Right hindlimb (tissue), 1 donor: ENCODE measurements at places on chromosomes 6 and 20.

DNA sequence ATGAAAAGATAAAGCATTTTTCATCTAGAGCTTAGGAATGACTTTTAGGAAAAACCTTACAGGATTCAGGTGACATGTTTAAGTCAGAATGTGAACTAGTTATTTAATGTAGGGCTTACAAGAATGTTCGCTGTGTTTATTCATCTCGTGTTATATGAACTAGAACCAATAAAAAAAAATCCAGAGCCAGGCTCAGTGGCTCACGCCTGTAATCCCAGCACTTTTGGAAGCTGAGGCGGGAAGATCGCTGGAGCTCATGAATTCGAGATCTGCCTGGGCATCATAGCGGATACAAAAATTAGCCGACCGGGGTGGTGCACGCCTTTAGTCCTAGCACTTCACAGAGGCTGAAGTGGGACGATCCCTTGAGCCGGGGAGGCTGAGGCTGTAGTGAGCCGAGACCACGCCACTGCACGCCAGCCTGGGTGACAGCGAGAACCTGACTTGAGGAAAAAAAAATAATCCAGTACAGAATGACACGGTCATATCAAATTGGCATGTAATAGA, 46.3 kb downstream of the OR2B2 start:
- peak; percentile 41 for DNase-seq

DNA sequence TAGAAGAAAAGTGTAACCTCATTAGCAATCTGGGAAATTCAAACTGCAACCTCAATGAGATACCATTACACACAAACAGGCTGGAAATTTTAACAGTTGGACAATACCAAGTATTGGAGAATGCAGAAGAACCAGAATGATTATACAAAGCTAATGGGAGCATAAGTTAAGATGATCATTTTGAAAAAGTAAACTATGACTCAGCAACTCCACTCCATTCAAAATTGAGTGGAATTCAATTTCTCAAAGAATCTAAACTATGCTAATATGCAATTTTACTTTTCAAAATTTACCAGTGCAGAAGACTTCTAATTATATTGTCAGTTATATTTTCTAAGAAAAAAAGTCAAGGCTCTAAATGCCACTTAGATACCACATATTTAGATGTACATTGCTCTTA, 17.2 kb downstream of the GPLD1 start:
- DNase-seq = no peak

DNA sequence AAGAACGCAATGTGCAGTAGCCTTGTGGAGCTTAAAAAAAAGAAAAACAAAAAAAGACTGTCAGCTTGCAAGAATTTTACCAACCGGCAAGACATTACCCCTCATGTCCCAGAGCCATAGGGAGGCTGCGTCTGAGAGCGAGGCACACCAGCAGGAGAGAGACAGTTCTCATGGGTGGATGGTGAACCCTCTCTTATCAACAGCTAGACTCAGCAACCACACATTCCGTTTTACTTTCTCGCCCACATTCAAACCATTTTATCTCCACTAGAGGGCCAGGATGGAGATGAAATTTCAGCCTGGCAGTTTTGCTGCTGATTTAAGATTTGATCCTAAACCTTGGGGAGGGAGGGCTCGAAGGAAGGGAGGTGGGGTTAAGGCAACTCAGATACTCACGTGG, 247.0 kb downstream of the ATXN1 start:
- peak; percentile 28 for DNase-seq

- DNase-seq = no peak
These were observed 114.5 kb upstream of the SLC22A16 start for GRCh38 chr6:110590821-110591351.

- DNase-seq = no peak
These were observed 64.7 kb upstream of the LYRM2 start for GRCh38 chr6:89703292-89703691.

- peak; percentile 45 for DNase-seq
These were observed 8.8 kb downstream of the CLDN20 start for GRCh38 chr6:155272353-155273232.

GRCh38 chr6:108734271-108734922, 113.8 kb upstream of the ARMC2 start:
- no peak for DNase-seq

- no peak for DNase-seq
These were observed 39.2 kb downstream of the PLAGL2 start for GRCh38 chr20:32168184-32168910.

DNA sequence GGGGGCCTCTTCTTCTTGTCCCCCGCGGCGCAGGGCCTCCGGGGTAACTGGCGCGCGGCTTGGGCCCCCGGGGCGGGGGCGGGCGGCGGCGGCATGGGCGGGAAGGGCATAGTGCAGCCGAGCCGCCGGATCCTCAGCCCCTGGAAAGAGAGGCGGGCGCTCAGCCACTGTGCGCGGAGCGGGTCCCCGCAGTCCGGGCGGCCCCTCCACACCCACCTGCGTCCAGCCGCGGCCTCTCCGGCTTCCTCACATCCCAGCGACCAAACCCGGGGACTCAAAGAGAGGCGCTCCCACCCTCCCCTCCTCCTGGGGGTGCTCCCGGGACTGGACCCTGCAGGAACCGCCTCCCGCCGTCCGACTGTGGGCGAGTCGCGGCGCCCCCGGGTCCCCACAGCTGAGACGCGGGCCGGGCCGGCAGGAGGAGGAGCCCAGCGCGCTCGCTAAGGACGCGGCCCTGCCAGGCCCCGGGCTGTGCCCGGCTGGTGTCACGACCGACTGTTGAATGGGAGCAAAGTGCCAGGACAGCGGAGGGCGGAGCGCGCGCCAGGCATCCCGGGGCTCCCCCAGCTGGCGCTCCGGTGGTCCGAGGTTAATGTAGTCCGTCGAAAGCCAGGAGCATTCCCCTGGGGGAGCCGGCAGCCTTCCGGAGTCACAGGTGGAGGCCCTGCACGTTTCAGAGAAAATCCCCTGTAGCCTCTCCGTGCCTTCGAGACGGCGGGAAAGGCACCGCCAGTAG, at the start of gene PRR18:
PRR18 (minus strand) TSS at position 360 of the 736 bp plus-strand sequence; CDS start at position 110, 250 bp downstream.
- peak; percentile 41 for DNase-seq

- DNase-seq = no peak
These were observed 282.1 kb upstream of the PRDM1 start for GRCh38 chr6:105804000-105804399.

DNA sequence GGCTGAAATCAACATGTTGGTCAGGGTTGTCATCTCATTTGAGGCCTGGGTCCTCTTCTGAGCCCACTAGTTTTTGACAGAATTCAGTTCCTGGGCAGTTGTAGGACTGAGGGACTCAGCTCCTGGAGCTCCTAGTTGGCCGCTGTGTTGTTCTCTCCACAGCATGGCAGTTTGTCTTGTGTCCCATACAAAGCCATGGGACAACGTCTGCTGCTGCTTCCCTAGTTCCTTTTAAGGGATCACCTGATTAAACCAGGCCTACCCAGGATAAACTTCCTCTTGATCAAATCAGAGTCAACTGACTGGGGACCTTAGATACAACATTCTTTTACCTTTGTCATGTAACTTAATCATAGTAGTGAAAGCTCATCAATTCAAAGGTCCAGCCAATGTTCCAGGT, 141.0 kb downstream of the BCAS1 start:
- no peak for DNase-seq

DNA sequence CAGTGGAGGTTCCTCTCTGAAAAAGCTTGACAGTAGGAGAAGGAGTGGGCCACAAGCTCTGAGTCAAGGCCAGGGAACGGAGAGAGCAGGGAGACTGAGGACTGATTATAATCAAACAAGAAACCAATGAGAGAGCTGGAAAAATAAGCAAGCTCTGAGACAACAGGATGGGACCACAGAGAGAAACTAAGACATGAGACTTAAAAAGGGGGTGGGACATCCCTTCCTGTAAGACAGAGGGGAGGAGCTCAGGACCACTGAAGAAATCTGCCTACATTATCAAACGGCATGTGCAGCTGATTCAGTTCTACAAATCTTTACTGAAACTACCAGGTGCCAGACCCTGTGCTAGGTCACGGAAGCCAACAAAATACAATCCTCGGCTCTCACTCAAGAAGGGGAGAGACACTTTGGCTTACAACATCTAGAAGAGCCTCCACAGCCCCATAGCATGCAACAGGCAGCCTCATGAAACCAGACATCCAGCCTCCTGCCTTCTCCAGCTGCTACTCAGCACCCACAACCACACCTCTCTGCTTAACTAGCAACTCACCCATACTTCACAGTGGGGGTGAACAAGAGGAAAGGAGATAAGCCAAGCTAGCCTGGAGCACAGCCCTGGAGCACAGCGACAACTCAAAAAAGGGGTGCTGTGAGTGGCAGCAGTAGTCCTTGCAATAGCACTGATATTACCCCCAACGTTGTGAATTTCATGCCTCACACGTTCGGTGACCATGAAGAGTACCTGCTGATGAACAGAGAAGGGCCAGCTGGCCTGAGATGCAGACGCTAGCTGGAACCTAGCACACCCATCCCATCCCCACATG, 39.1 kb upstream of the ANKRD60 start:
- no peak for DNase-seq

GRCh38 chr6:15389084-15389764, 143.4 kb downstream of the JARID2 start:
- DNase-seq = peak; percentile 47

DNA sequence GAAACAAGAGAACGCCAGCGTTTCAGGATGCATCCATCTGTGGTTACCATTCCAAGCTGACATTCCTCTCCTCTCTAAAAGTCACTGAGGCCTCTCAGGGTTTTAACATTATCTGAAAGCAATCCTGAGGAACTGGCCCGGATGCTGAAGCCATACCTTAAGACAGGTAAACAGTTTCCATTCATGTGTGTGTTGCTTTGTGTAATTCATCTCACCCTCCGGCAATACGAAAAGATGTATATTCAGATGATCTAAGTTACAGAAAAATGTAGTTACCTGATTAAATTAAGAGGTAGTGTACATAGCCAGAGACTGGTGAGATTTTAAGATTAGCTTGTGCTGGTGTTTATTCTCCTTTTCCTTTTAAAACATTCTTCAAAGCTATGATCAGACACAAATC, 68.4 kb upstream of the BACH2 start:
- DNase-seq = no peak

DNA sequence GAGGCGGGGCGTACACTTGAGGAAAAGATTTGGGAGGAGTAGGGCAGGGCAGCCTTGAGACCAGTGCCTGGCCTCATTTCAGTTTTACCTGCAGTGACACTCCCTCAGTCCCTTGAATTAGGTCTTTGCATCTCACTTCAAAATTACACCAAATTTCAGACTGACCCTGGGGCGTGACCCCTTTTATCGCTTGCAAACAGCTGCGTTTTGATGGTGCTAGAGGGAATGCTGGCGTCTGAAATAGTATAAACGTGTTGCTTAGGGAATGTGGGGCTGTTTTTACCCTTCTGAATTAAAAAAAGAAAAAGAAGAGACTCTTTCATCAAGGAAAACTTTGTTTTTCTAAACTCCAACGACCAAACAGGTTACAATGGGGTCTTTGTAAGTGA, 21.0 kb downstream of the COL9A1 start:
- no peak for DNase-seq

DNA sequence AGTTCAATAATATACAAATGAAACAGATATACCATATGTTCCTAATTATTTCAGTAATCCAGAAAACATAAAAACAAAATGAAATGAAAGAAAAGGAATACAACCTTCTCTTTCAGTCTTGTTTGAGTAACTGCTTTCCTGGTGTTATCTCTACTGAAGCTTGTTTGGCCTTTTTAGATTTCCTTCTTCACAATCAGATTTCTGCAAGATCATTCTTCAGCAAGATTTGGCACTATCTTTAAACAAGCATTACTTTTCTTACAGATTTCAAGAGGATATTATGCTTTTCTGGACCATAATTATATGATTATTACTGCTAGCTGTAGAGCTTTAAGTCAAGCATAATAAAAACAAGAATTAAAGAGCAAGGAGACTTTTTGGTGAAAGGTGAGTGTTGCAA, 120.2 kb downstream of the MYB start:
- DNase-seq = no peak

- DNase-seq = no peak
These were observed 193.8 kb downstream of the DHX35 start for GRCh38 chr20:39155971-39156370.

DNA sequence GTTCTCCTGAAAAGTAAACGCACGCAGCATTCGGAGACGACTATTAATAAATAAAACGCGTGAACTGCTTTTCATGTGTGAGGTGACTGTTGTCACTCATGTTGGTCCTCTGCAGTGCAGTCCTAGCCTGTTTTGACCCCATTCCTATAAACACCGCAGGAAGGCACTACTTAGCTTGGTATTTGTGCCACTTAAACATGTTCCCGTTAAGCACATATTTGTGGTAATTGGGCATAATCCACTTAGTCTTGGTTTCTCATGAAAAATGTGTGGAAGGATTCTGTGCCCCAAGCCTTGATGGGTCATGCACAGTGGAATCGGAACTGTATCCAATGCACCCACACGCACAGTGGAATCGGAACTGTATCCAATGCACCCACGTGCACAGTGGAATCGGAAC, 313.9 kb downstream of the THBS2 start:
- no peak for DNase-seq

DNA sequence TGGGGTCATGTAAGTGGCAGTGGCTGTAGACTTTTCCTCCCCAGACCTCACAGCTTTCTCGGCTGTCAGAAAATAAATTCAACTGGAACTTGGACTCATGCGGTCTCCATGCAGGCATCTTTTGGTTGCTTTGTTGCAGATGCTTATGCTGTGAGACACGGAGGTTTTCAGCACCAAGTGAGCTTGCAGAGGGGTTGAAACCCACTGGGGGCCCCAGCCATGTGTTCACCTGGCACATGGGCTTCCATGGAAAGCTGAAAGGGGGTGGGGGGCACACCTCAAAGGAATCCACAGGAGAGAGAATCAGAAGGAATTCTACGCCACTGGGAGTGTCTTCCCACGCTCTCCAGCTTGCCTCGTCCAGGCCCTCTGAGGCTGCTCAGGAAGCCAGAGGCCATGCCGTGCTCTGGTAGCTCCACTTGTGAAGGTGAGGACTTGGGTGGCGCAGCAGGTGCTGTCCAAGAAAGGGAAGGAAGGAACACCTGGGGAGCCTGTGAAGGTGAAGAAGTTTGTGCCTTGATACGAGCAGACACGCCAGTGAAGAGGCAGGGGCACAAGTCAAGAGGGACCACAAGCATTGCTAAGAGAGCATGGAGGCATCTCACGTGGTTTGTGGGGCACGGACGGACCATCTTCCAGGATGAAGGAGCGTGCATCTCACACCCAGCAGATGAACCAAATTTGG, 134.3 kb upstream of the PMEPA1 start:
- DNase-seq = no peak

DNA sequence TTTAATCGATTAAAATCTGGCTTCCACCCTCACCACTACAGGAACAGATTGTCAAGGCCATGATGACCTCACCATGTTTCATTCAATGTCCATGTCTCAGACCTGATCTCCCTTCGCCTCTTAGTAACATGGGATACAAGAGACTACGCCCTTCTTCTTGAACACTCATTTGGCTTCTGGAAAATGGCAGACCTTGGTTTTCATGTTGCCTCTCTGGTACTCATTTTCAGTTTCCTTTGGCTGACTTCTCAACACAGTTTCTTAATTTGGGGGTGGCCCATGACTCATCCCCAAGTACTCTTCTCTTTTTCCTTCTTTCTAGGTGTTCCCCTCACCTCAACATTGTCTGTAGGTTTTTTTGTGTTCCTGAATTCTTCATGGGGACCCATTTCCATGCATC, 22.7 kb downstream of the TMX4 start:
- DNase-seq = no peak
